ENCODE measurements at places on chromosomes 4 and X.

- peak; percentile 19 for DNase-seq
Observed at GRCh38 chr4:89836897-89837384, at the start of gene SNCA. SNCA (minus strand) TSS chr4:89837161; CDS start chr4:89835667, 1,494 bp downstream.

GRCh38 chrX:46957297-46957696 lies 45.1 kb downstream of the JADE3 start:
- DNase-seq = no peak

DNA sequence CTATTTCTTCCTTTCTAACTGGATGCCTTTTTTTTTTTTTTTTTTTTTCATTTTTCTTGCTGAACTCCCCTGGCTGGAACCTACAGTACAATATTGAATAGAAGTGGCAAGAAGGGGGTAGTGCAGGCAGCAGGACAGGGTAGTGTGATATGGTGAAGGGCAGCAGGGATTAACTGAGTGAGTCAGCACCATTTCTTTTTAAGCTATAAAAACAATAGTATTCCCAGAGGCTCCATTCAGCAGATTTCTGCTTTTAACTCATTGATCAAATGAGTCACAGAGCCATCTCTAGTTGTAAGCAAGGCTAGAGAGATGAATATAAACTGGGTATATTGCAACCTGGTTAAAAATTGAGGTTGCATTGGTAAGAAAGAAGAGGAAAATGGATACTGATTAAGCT lies 53.6 kb upstream of the SETD7 start:
- DNase-seq = no peak

GRCh38 chrX:69388526-69388925 lies 115.6 kb upstream of the NALF2 start:
- no peak for DNase-seq

GRCh38 chrX:137353404-137353803 lies 212.5 kb upstream of the ZIC3 start:
- DNase-seq = no peak
